ENCODE measurements at places on chromosomes 11 and 22.

- peak; percentile 75 for DNase-seq
Measured at GRCh38 chr11:6572215-6572614, 31.2 kb downstream of the RRP8 start.

DNA sequence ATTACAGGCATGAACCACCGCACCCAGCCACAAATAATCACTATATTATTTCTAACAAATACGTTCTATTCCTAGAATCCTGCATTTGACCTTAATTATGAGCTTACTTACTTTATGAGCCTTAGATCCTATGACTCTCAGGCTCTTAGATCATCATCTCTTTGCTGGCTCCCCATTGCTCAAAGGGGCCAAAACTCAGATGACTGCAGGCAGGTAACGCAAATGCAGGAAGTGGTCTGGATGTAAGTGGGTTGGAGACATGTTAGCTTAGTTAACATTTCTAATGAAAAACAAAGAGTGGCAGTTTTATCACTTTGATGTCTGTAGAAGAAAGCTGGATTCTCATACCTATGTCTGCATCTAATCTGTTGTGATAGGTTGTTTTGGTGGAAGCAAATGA is 23.4 kb downstream of the CCDC81 start:
- DNase-seq, result no peak

- DNase-seq, result no peak
Measured at GRCh38 chr22:43317239-43317638, 25.9 kb downstream of the SCUBE1 start.

GRCh38 chr11:81839016-81839415 is 894.6 kb downstream of the FAM181B start:
- DNase-seq, result no peak

- no peak for DNase-seq
Measured at GRCh38 chr11:33965032-33965431, 73.2 kb upstream of the LMO2 start.

DNA sequence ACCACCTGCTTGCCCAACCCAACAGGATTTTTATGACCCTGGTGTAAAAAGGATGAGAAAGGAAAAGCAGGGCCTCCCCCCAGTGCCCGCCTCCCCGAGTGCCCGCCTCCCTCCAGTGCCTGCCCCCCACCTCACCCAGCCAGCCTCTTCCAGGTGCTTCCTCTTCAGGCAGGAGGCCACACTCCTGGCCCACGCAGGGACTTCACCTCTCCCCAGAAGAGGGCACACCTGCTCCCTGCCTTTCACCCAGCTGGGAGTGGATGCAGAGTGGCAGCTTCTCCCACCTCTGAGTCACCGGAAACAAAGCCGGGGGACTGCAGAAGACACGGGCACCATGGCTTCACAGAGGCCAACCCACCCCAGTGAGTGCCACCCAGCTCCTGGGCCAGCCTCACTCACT is 16.1 kb downstream of the CPT1A start:
- no peak for DNase-seq

DNA sequence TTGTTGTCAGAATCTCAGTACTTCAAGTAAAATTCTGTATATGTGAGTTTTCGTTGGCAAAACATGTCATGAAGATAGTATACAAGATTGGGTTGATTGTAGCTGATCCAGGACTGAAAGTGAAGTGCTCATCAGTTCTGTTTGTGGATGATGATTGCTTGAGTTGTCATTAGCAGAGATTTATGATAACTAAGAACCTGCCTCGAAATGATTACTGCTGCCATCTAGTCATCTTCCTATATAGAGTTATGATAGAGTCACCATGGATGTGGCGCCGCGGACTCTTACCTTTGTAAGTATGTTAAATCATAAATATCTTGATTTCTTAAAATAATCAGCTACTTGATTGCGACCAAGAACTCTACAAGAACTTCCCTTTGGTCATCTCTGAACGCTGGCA is 27.9 kb upstream of the MYO18B start:
- no peak for DNase-seq

GRCh38 chr11:76716268-76716667 is 45.7 kb upstream of the LRRC32 start:
- DNase-seq, result no peak

DNA sequence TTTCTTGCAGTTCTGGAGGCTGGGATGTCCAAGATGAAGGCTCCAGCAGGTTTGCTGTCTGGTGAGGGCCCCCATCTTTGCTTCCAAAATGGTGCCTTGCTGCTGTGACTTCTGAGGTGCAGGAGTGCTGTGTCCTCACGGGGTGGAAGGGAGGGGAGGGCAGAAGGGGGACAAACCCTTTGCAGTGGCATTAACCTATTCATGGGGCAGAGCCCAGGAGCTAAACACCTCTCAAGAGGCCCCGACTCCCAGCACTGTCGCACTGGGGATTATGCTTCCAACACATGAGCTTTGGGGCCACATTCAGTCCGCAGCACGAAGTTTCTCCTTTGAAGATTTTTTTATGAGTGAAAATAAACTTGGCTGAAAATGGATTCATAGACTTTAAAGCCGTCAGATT is 25.5 kb upstream of the OSBPL5 start:
- no peak for DNase-seq

GRCh38 chr11:67664696-67665540 is 9.5 kb downstream of the ALDH3B2 start:
- no peak for DNase-seq

- peak; percentile 2 for DNase-seq
Measured at GRCh38 chr11:122486793-122487495, 168.6 kb upstream of the UBASH3B start.

- no peak for DNase-seq
Measured at GRCh38 chr11:46304605-46305179, 27.2 kb downstream of the CREB3L1 start.

GRCh38 chr22:16783930-16784354 is 41.3 kb downstream of the XKR3 start:
- no peak for DNase-seq

GRCh38 chr22:41512421-41513194 is 31.7 kb downstream of the POLR3H start:
- peak; percentile 60 for DNase-seq

GRCh38 chr11:71481101-71481960 is 28.3 kb downstream of the NADSYN1 start:
- no peak for DNase-seq

GRCh38 chr11:61507962-61508861 is at the start of gene LRRC10B:
Gene LRRC10B, plus strand, starts transcription at chr11:61508749. Its CDS starts 250 bp downstream, at chr11:61508999.
- DNase-seq, result no peak

GRCh38 chr11:569158-569885 is 6.9 kb upstream of the PHRF1 start:
- no peak for DNase-seq

GRCh38 chr11:16778286-16778685 is 39.8 kb downstream of the C11orf58 start:
- DNase-seq, result no peak

GRCh38 chr11:60765355-60765754 is 8.7 kb downstream of the MS4A15 start:
- no peak for DNase-seq

- DNase-seq, result no peak
Measured at GRCh38 chr11:2090172-2091111, 48.7 kb downstream of the IGF2 start.

- peak; percentile 34 for DNase-seq
Measured at GRCh38 chr22:46661221-46661851, 41.1 kb downstream of the GRAMD4 start.

- peak; percentile 29 for DNase-seq
Measured at GRCh38 chr11:4887591-4887990, 5.9 kb downstream of the OR51T1 start.

DNA sequence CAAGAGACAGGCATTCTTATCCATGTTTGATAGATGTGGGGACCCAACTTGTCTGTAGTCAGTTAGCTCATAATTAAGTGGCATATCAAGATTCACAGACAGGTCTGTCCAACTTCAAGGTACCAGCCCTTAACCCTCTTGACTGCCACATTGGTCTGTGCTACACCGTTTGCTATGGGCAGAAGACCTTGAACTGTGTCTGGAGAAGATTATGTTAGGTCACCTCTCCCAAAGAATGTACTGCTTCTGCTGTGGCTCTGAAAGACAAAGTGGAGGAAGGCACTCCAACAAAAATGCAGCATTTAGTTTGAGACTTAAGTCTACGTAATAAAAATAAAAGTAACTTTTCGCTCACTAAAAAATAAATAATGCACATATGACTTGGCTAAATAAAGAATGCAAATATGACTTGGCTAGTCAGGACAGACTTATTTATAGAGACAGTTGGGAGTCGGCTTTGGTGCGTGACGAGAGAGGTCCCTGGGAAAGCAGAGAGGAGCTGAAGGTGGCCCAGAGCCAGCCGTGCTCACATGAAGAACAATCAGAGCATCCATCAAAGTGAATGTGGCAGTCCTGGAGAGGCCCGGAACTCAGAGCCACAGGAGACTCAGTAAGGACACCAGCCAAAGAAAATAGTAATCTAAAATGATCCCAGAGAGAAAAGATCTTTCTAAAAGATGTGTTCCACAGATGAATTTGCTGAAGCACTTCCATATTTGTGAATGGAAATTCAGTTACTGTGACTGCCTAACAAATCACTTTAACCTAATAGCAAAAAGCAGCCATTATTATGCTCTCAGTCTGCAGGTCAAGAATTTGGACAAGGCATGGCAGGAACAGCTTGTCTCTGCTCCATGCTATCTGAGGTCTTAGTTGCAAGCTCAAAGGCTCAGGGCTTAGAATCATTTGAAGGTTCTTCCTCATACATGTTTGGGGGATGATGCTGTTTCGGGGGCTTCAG is 35.0 kb downstream of the CWC15 start:
- DNase-seq, result peak; percentile 81

GRCh38 chr11:2599561-2600189 is 100.1 kb downstream of the KCNQ1OT1 start:
- DNase-seq, result no peak

- no peak for DNase-seq
Measured at GRCh38 chr11:45518833-45519535, 146.4 kb downstream of the CHST1 start.

GRCh38 chr11:64703048-64703447 is 19.9 kb downstream of the NRXN2 start:
- no peak for DNase-seq

DNA sequence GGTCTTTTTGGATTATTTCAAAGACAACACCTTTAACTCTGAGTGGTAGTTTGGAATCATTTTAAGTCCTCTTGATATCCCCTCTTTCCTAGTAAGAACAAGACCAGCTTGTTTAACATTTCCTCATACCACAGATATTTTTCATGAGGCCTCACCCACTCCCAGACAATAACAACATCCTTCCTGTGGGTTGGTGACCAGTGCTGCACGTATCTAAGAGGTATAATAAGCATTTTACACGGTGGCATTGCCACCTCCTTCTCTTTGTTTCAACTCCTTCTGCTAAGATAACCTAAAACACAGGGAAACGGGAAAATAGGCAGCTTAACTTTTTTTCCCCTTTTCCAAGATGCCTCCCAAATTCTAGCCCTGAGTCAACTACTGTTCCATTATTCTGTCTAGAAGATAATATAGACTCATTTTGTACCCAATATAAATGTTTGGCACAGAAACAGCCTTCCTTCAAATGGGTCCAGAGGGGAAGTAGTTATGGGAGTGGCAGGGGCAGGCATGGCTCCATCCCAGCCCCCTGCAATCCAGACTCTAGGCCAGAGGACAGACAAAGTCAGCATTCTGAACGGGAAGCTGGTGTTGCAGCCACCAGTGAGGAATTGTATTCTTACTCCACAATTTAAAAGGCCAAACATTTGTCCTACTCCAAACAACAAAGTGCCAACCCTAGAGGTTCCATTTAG is 28.5 kb downstream of the MAML2 start:
- DNase-seq, result peak; percentile 74

DNA sequence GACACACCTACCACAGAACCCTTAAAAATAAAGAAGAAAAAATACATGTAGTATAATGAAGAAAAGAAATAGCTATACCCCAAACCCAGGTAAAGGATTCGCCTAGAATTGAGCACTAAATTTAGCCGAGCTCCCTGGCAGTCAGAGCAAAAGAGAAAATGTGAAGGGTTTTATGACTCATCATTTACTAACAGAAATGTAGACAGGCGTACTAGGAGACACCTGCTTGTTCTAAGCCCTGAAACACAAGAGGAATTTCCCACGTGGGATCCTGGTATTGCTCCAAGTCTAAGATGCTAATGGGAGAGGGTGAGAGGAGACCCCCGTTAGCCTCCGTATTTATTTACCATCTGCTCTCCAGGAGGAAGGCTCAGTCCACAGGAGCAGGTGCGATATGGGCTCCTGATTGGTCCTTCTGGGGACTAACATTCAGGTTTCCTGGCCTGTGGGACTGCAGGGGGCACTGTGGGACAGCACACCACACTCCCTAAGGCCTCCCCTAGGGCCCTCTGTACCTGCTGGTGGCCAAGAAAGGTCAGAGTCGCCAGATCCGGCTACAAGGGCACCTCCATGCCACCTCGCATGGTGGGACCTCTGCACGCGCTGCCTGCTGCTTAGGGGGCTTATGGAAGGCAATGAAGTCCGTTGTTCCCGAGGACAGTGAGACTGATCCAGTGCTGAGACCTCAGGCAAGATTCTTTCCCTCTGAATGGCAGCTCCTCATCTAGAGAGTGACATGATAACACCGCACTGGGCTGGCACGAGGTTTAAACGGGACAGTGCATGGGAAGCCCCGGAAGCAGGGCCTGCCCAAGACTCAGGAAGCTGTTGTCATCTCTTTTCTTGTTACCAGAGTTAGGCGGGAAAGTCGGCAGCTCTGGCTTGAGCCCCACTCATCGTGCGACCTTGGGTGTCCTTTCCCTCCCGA is 25.8 kb downstream of the KCNC1 start:
- DNase-seq, result peak; percentile 15
